ENCODE measurements at places on chromosomes 6 and 20.
A peak's percentile ranks its signal among the peaks of the same experiment; 100 is the strongest.

DNA sequence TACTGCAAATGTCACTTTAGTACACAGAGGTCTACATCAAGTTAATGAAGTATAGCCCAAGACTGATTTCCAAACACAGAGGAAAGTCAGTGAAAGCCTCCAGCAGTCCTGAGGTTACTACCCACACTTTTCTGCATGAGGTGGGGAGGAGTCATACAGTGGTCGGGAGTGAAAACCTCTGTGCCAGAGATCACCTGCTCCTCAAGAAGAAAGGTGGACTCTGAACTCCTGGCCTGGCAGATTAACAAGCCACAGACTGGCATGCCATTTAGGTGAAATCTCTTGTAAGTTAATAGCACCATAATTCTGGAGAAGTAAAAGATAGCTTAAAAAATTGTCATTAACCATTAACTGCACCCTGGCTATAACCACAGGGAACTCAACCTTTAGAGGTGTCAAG is 125.0 kb upstream of the LAMP5 start:
- no peak for DNase-seq

DNA sequence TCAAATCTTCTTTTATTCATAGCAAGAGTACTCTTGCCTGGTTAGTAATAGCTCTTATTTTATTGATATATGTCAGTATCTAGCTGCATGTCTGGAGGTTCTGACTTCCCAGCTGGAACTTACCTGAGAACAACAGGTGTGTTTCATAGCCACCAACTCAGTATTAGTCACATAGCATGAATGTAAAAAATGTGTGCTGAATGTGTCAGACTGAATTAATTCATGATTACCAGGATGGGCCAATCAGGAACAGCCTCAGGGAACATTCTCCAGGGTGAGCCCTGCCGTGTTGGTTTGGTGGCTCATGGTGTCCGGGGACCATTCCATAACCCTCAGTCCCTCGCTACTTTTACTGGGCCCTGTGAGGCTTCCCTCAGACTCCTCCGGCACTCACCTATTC is 99.7 kb downstream of the TULP4 start:
- DNase-seq: no peak

GRCh38 chr6:37566111-37566949 is 66.6 kb upstream of the CCDC167 start:
- peak; percentile 86 for DNase-seq

DNA sequence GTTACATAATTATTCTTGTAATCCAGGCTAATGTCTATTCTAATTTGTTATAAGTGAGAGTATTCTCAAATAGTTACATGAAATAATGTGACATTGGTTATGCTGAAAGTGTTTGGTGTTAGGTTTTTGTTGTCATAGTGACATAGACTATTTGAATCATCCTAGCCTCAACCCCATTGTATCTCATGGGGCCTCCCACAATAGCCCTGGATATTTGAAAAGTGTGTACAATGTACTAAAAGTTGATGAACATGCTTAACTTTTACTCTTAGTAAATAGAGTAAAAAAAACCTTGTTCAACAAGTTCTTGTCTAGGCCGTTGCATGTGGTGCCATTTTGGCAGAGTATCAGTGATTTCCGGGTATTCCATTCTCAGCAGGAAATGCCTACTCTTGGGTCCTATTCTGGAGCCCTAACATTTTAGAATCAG is 83.0 kb downstream of the RTN4IP1 start:
- no peak for DNase-seq

GRCh38 chr6:168782187-168782751 is 341.3 kb downstream of the SMOC2 start:
- no peak for DNase-seq

- DNase-seq: peak; percentile 32
These were observed 4.9 kb downstream of the PLCG1 start for GRCh38 chr20:41142245-41142644.

DNA sequence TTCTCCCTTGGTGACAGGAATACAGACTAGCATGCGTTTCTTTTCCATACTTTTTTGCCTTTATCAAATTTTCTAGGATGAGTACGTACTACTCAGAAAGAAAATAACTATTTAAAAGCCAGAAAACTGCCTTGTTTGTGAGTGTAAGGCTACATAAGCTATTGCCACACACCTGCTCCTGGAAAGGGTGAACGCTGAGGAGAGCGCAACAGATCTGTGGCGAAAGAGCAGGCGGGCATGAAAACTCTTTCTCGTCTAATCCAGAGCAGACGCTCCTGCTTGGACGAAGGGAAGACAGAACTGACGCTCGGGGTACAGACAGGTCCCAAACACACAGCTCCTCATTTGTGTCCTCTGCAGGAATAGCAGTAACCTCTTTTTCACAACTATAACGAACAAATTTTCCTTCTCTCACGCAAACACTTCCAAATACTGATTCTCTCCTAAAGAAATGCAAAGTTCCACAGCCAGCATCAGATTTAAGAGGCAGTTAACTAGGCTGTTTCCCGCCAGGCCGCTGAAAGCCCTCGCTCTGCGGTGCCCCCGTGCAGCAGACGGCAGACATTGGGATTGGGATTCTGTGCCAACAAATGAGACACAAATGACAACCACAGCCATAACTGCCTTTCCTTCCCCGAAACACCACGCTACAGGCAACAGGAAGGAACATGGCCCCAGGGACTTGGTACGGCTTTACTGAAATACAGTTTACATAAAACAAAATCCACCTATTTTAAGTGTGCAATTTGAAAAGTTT is 20.0 kb downstream of the TAF4 start:
- DNase-seq: no peak

DNA sequence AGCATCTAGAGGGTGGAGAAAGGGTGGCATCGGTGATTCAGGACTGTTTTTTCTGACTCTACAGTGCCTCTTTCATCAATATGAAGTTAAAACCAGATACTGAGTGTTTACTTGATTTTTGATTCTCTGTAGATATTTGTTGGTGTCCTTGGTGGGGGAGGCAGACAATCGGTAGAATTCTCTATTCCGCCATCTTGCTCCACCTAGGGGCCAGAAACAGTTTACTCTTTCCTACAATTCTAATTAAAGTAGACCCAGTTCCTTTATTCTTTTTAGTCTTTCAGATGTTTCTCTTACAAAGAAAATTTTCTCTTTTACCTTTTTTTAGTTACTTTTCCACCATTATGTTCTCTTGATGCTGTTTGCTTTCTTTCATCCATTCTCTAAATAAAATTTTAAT is 162.1 kb upstream of the RAB32 start:
- DNase-seq: no peak

DNA sequence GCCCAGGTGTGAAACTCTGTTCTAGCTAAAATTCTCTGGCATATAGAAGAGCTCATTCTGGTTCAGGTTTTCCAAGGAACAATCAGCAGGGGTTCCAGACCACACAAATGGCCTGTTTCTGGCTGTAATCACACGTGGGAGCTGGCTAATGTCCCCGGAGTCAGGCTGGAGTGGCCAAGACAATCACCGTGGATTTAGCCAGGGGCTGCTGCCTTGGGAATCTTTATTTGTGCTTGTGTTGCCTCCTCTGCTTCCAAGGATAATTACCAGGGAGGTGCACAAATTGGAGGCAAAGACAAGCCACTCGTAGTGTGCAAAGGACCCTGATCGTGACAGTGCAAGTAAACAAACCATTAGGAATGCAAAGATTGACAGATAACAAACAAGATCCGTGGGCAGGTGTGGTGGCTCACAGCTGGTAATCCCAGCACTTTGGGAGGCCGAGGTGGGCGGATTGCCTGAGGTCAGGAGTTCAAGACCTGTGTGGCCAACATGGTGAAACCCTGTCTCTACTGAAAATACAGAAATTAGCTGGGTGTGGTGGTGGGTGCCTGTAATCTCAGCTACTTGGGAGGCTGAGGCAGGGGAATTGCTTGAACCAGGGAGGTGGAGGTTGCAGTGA is 77.3 kb downstream of the KCNB1 start:
- DNase-seq: no peak

DNA sequence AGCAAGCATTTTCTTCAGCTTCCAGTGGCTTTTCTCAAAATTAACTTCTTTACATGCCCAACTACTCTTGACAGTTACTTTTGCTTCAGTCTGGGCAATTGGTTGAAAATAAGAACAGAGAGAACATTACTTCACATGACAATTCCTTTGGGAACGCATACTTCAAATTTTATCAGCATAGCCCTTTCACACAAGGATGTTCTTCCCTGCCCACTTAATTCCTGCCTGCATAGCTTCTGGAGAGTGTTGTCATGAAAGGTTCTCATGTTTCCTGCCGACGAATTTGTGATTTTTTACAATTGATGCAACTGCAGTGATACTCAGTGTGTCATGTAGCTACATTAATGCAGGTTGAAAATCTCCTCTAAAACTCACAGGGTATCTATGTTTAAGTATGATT is 22.0 kb upstream of the SNRNP48 start:
- no peak for DNase-seq

DNA sequence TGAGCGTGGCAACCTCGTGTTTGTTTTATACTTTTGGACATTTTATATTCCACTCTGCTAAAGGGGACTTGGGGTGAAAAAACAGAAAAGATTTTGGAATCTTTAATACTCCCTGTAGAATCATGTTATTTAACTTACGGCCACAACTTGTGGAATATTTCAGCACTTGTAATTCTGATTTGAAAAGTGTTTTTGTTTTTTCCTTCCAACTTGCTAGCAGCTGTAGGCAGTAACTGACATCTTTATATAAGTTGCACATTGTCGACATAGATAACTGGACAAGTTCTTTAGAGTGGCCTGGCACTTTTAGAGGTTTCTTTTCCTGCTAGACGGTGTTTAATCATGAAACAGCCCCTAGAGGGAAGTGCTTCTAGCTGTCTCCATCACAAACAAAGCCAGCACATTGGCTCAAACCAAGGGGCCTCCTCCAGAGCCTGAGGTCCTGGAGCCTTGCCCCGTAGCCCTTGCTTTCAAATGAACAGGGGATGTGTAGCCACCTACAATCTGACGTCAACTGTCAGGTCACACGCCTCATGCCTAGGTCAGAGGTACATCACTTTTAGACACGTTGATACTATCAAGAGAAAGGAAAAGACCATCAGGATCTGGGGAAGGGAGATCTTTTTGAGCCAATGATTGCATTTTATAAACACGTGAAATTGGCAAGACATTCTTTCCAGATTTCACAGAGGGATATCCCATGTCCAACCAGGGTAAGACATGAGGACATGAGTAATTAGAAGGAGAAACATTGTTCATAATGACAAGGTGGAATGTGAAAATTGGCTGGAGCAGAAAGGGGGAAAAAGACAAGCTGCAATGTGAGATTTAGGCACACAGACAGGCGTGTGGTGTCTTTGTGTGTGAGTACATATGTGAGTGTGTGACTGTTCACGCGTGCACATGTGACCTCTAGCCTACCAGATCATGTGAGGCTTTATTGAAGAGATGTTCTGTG is 92.1 kb downstream of the TXNDC5 start:
- no peak for DNase-seq

DNA sequence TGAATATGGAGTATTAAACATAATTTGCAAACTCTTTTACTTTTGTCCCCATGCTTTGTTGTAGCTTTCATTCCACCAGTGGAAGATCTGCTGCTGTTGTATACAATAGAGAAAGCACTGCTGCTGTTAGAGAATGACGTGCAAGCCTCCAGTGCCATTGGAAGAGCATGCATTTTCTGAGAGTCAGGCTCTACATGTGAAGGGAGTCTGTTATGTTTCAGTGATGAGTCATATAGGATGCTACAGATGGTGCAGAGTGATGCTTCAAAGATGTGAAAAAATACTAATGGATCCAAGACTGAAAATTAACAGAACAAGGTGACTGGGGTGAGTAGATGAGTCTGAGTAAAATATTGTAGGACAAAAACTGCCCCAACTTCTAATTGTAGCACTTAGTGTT is 22.4 kb upstream of the BACH2 start:
- DNase-seq: no peak

DNA sequence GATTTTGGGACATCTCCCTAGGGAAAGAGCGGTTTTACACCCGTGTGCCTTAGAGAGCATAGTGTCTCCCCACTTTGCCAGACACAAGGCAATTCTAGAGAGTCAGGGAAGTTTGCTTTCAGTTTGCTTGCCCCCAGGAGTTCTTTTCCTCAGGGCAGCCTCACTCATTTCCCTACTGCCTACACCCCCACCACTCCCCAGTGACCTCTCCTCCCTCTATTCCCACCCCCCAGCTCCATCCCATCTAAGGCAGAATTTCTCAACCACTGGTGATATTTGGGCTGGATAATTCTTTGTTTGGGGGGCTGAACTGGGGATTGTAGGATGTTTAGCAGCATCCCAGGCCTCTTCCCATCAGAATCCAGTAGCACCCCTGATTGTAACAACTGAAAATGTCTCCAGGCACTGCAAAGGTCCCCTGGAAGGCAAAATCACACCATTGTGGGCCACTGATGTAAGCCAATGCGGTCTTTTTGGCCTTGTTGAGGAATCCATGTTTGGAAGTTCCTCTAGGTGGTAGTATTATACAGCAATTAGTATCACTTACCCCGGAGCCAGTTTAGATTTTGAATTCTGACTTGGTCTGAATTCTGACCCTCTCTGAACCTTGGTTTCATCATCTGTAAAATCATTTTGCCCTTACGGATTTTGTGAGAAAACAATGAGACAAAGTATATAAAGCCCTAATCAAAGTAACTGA is 1.3 kb downstream of the EPPIN start:
- no peak for DNase-seq
